Stimulated activated CD4-positive, alpha-beta T cell treated with anti-CD3 and anti-CD28 coated beads, Interleukin-15, amount 100 ng/mL, for 1 hour (primary cell): ENCODE measurements at places on chromosomes 12 and 14.

- DNase-seq: no peak
Measured at GRCh38 chr14:35531960-35532747, 1.8 kb upstream of the INSM2 start.

DNA sequence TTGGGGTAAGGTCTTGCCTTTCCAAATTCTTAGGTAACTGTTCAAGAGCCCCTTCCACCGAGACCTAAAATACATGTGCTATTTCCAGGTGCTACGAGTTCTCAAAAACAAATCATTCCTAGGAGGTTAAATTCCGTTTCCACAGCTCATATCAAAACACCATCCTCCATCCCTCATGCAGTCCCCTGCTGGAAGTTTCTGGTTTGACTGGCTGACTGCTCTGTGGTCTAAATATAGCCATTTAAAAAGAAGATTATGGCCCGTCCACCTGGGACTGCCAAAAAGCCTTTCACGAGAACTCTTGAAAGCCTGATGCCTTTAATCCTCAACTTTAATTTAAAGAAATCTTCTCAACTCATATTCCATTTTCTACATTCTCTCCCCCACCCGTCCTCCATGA is 201.5 kb upstream of the MYL2 start:
- DNase-seq: no peak

GRCh38 chr14:100401792-100402191 is 78.7 kb downstream of the SLC25A47 start:
- DNase-seq: no peak

DNA sequence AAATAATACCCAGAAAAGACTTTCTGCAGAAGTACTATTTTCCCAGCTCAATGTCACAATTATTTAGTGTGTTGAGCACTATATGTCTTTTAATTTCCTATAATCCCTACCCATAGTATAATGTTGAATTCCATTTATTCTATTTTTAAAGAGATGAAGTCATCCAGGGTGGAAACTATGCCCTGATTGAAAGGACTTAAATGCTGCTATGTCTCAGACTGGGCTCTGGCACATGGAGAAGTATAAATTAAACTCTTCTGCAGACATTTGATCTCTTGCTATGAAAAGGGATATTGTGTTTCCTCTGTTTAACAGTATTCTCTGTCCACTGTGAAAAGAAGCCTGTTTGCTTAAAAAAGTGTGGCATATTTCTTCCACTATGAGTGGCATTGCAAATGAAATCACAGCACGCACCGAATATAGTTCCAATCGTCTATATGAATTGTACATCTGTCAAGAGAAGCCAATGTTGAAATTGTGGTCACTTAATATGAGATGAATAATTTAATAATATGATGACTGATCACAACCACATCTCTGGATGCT is 192.3 kb downstream of the BCAT1 start:
- no peak for DNase-seq

DNA sequence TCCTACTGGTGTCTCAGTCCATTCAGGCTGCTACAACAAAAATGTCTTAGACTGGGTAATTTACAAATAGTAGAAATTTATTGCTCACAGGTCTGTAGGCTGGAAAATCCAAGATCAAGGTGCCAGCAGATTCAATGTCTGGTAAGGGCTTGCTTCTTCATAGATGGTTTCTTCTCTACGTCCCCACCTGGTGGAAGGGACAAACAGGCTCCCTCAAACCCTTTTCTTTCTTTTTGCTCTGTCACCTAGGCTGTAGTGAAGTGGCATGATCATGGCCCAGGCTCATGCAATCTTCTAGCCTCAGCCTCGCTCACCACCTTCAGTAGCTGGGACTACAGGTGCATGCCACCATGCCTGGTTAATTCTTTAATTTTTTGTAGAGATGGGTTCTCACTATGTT is 106.8 kb upstream of the RPH3A start:
- no peak for DNase-seq

GRCh38 chr12:111798182-111798581 is 31.4 kb downstream of the ALDH2 start:
- no peak for DNase-seq

DNA sequence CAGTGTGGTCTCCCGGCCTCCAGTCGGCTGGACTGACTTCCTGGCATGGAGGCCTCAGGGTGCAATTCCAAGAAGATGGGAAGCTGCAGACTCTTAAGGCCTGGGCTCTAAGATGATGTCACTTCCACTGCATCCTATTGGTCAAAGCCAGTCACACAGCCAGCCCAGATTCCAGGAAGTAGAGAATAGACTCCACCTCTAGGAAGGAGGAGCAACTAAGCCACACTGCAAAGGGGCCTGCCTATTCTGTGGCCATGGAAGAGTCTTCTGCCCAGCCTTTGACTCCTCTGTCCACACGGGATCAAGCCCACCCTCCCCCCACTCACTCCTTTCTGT is 103.9 kb upstream of the RFLNA start:
- DNase-seq: no peak

- DNase-seq: no peak
Measured at GRCh38 chr14:95046711-95047681, 110.3 kb downstream of the DICER1 start.

DNA sequence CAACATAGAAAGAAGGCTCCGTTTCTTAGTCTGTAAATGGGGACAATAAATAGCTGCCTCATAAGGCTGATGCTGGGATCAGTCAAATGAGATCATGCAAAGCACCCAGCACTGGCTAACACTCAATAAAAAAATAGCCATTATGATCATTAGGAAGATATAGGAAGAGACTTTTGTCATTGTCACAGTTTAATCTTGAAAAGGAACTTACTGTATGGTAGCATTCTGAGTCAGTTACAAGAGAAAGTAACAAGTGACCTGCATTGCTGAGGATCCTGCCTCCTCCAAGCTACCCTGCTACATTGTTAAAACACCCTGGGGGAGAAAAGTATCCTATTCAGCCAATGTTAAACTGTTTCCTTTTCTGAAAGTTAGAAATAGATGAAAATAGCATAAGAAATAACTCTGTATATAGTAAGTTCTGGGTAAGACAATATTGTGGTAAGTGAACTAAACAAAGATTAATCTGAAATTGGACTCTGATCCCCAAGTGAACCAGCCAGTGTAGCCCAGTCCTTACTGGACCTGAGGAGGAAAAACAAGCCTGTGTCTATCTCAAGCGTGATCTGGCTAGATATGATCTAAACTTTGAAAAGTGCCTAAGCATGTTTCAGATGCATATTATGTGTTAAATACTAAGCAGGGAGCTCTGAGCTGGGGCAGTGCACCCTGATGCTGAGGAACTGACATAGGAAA is 3.6 kb upstream of the NUDT4 start:
- DNase-seq: no peak

- DNase-seq: no peak
Measured at GRCh38 chr12:20268121-20268732, 100.1 kb upstream of the PDE3A start.

DNA sequence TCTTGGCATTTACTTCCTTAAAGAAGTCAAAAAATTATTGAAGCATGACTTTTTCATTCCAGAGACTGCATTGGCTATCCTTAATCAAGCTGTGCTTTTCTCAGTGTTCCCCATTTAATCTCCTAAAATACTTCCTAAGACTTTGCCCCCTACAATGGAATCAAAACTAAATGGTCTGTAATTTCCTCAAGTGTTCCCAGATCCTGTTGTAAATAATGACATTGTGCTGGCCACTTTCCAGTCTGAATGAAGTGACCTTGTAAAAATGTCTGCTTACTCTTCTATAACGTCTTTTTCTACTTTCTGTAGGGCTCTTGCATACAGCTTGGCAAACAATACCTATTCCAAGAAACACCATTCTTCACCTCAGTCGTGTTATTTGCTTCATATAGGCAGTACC is 45.3 kb upstream of the MBIP start:
- DNase-seq: no peak

DNA sequence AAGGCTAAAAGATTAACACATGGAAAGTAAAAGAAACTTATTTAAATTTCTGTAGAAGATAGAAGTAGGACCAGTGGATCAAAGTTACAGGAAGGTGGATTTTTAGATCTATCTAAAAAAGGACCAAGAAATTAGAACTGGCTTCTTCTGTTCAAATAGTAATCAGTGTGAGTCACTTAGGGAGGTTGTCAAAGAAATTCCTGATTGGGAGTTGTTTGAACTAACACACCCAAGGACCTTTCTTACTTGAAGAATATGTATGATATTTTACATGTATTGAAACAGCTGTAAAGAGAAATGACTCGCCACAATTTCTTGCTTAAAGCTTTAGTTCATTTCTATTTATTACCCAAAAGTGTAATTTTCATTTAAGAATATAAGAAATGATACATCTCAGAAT is 256.9 kb downstream of the RAD51B start:
- DNase-seq: no peak

- DNase-seq: no peak
Measured at GRCh38 chr12:110531741-110532333, 29.7 kb downstream of the RAD9B start.

- DNase-seq: no peak
Measured at GRCh38 chr12:32671930-32672780, 6.9 kb upstream of the DNM1L start.

- DNase-seq: no peak
Measured at GRCh38 chr14:51715250-51715649, 63.5 kb downstream of the FRMD6 start.

GRCh38 chr12:4421590-4422031 is 24.0 kb downstream of the FGF6 start:
- DNase-seq: no peak

GRCh38 chr12:57452181-57452936 is 2.7 kb upstream of the INHBE start:
- no peak for DNase-seq

DNA sequence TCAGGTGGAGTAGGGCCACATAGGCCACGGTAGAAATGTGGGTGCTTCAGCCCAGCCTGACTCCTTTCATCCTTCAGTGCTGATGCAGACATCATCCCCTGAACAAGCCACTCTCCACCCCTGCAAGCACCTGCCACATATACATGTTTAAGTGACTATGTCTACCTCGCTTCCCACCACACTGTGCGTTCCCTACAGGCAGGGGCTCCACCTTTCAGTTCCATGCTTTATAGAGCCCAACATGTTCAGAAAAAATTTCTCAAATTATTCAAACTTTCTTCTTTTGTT is 11.6 kb downstream of the SLC7A7 start:
- DNase-seq: no peak

GRCh38 chr12:131528144-131528543 is 182.7 kb upstream of the SFSWAP start:
- no peak for DNase-seq
